ENCODE measurements at places on chromosomes 4 and X.

- DNase-seq = no peak
These were observed 56.4 kb downstream of the FBXW7 start for GRCh38 chr4:152479428-152480026.

DNA sequence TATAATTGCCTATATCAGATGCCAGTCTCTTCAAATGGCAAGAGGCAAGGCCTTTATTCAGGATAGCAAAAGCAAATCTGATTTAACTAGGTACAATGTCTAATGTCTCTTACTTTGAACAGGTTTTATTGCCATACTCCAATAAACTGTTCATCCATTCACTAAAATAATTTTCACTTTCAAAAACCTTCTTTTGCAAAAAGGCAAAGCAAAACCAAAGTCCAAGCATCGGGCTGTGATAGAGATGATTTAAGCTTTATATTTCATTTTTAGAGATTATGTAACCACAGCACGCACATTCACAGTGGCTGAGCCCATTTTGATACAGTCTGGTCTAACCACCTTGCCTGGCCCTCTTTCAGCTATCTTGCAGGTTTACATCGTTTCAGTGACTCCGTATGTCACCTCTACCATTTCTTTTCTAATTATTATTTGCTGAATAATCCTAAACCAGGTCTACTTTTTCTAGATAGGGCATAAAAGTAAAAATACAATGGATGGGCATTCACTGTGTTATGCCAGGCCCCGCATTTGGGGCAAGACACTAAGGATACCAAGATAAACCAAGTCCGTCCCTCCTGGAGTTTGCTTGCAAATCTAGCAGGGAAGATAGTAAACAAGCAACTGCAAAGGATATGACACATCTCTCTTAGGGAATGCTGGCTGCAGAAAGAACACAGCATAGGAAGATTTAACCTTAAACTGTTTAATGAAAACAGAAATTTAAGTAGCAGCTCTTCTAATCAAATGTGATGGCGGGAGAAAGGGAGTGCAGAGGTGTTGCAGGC, 1.8 kb downstream of the CASP3 start:
- no peak for DNase-seq

DNA sequence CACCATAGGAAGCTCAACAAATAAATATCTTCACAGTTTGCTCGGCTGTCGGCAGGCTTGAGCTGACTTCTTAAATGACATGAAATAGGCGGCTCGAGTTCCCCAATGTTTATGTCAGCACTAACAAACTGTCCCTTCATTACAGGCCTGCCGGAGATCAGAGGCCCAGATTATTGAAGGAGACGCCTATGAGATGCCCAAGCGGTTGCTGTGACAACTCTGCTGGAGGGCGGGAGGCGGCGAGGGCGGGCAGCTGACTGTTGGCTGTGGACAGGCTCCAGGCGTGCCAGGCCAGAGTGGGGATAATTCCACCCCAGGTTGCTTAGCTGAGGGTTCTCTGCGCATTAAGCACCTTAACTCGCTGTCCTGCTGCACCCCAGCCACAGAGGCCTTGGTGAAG, 39.2 kb upstream of the MSX1 start:
- DNase-seq = no peak

DNA sequence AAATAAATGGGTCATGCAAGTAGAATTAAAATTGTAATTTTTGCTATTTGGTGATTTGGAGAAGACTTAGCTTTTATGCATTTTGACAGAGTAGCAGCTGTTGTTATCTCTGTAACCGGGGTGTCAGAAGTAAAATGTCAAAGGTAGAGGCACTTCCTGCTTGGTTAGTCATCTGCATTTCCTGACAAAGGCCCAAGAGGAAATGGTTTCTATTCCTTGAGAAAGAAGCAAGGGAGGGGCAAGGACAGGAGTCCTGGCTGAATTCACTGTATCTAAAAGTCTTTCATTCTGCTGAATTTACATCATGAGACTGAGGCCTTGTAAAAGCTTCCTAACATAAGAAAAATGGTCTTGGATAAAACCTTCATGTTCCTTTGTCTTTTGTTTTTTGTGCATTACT, 550.9 kb upstream of the BOD1L1 start:
- DNase-seq = peak; percentile 40

DNA sequence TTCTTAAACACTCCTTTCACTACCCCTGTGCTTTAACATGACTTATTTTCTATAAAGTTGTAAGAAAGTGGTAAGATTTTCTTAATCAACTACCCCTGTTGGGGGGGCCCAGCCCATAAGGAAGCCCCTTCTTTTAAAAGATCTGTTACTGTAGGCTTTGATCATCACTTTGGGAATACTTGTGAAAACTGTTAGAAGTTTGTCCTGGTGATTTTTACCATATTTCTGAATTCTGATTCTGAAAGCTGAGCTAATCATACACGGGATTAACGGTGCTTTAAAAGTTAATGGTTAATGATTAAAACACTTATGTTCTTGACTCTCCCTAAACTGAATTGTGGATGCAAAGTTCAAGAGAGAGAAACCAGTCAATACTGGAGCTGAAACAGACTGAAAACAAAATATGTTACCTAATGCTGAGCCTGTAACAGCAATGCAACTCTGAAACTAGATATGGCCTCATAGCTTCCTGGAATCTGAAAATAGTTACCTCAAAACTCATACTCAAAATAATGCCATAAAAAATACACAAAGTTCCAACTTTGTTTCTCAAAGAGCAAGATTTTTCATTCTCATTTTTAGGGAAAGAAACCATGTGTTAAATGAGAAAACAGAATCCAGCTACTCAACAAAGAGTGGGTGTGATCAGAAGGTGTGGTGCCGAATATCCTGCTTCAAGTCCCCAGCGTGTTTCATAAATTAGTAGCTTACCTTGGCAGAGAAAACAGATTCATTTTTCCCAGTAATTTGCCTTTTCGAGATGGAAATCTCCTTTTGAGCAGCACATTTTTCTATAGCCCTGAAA, 31.6 kb downstream of the ADH7 start:
- no peak for DNase-seq

- DNase-seq = peak; percentile 52
These were observed 497 bp downstream of the HPGD start for GRCh38 chr4:174521800-174522182.

DNA sequence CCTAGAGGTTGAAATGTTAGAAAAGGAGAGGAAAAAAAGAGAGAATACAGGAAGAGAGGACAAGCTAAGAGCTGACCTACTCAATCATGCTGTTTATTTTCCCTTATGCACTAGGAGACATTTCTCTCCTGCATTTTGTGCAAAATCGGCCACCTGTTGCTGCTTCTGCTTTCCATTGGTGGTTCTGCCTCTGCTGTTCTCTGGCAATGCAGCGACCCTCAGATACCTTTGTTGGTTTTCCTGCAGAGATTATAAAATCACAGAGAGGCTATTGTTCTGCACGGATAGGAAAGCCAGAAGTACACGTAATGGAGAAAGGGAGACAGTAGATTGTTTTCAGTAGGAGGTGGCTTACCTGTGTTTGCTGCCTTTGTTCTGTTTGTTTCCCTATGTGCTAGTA, 108.9 kb downstream of the UNC5C start:
- no peak for DNase-seq

- DNase-seq = no peak
These were observed 71.6 kb downstream of the FAM53A start for GRCh38 chr4:1612278-1613098.

- peak; percentile 94 for DNase-seq
These were observed at the start of gene SPCS3 for GRCh38 chr4:176319704-176320339. SPCS3 (plus strand) TSS chr4:176319966; CDS start chr4:176320077, 111 bp downstream.

GRCh38 chr4:133555671-133556070, 406.6 kb downstream of the PCDH10 start:
- no peak for DNase-seq

DNA sequence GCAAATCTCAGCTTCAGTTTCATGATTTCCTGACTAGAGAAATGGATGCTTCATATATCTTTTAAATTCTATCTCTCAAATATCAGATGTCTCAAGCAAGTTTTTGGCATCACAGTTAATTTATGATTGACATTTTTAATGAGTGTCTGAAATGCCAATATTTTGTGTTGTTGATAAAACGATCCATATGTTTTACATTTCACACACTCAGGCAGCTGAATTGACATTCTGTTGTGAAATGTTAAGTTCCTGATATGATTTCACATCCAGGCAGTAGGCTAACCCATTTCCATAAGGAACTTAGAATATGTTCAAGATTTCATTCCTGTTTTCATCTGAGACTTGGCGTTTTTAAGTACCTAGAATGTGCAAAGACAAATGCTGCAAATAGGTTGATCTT, 650.6 kb downstream of the PCDH18 start:
- DNase-seq = no peak

- DNase-seq = no peak
These were observed 4.4 kb upstream of the MAEA start for GRCh38 chr4:1285151-1285789.

DNA sequence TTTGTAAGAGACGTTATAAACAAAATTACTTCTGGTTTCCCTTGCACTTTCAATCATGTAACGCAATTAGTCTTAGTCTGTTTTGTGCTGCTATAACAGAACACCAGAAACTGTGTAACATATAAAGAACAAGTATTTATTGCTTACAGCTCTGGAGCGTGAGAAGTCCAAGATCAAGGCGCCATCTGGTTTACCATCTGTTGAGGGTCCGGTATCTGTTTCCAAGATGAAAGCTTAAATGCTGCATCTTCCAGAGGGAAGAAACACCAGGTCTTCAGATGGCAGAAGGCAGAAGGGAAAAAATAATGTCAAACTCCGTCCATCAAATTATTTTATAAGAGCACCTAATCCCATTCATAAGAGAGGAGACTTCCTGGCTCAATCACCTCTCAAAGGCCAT, 474.1 kb downstream of the PDGFC start:
- DNase-seq = no peak

- no peak for DNase-seq
These were observed 56.7 kb downstream of the SPINK2 start for GRCh38 chr4:56764775-56765174.

GRCh38 chr4:132382243-132382642, 766.9 kb upstream of the PCDH10 start:
- DNase-seq = no peak

DNA sequence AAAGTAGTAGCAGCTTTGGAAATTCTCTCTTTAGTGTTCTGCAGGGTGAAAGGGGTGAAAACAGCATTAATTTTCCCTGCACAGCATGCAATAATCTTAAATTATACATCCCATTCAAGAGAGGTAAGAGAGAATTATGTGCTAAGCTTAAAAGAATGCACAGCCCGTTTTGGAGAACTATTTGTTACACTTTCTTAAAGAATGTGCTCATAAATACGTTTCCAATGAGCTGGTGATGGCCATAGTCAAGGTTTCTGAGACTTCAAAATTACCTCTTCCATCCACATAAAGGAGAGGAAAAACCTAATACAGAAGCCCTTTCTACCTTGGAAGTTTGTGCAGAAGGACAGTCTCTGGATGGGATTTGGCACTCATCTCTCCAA, 766.7 kb upstream of the TENM3 start:
- DNase-seq = no peak

DNA sequence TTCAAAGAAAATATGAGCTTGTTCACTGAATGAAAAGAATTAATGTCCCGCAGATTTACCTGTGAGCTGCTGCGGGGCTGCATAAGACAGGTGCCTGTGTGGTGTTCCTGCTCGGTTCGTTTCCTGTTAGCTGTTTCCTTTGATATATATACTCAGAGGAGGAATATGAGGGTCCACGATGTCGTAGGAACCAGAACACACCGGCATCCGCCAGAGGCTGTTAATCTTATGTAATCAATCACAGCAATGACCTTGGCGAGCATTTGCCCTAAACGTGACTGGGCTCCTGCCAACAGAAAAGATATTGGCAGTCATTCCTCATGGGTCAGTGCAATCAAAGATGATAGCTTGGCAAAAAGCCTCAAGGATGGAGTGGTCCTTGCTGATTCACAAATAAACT, 260.1 kb downstream of the EVC2 start:
- DNase-seq = no peak

DNA sequence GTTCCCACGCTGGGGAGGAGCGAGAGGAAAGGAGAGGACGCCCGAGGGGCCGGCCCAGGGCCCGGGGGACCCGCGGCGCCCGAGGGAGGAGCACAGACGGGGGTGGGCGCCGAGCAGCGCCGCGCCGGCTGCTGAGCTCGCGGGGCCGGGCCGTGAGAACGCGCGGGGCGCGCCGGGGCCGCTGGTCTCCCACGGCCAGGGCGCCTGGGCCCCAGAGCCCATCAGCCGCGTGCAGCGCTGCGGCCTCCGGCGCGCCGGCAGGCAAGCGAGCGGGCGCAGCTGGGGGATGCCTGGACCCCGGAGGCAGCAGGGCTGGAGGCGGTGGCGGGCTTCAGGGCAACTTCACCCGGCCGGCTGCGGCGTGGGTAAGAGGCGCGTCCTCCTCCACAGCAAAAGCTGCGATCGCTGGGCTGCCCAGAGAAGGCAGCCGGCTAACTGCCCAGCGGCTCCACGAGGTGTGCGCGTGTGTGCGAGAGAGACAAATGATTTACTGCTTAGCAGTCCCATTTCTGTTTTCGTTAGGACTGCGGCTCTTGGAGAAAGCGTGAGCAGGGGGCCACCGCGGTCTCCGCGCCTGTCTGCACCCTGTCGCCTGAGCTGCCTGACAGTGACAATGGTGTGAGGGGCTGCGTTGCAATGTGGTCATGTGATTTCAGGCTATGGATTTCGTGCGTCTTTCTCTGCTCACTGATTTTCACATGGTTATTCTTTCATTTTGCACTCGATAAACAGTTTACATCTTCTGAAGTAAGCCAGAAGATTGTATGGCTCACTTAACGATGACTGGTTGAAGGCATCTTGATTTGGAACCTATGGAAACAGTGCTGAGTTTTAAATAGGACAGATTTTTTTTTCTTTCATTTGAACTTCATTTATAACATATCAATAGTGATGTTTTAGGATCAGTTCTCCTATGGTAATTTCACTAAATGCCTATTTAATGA, 1.2 kb downstream of the GUCY1A1 start:
- no peak for DNase-seq

- DNase-seq = no peak
These were observed 47.3 kb downstream of the PPP3CA start for GRCh38 chr4:101299899-101300540.

DNA sequence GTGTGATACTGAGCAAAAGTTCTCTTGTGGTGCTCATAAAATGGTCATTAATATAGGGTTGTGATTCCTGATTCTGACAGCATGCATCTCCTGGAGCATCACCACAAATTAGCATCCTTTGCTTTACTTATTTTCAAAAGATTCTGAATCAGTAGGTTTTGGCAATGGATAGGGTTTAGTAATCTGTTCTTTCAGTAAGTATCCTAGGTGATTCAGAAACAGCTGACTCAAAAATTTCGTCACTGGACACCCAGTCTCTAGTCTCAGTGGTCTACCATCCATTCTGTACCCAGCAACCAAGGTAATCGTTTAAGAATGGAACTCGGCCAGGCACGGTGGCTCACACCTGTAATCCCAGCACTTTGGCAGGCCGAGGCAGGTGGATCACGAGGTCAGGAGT, 4.1 kb downstream of the CBLL2 start:
- DNase-seq = no peak

- no peak for DNase-seq
These were observed 16.8 kb downstream of the TRO start for GRCh38 chrX:54937416-54937815.

GRCh38 chr4:1402516-1403091, 3.6 kb downstream of the NKX1-1 start:
- no peak for DNase-seq
